KBM-7 (cell line): ENCODE measurements at places on chromosomes 4 and X.

DNA sequence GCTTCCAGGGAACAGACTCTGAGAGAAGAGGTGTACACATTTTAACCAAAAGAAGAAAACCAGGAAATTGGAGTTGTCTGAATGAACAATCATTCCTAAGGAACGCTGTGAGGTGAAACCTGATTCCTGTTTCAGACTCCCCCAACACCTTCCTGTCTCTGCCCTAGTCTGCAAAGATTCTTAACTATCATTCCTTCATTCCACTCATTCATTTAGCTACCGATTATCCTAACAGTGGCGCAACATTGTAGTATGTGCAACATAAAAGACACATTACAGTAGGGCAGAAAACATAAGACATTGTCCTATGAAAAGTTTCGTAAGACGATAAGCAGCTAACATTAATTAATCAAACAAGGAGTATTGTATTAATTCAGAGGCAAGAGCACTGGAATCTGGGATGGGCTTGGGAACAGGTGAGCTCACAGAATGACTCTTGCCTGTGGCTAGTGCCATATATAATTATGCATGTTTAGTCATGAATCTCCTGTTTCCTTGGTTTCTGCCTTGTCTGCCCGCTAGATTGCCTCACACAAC, 23.8 kb upstream of the ADH7 start:
- DNase-seq, result no peak

GRCh38 chr4:122542411-122543236, 78.2 kb downstream of the IL21 start:
- DNase-seq, result no peak

- DNase-seq, result no peak
These were observed 144.8 kb downstream of the BCOR start for GRCh38 chrX:39952989-39953388.

DNA sequence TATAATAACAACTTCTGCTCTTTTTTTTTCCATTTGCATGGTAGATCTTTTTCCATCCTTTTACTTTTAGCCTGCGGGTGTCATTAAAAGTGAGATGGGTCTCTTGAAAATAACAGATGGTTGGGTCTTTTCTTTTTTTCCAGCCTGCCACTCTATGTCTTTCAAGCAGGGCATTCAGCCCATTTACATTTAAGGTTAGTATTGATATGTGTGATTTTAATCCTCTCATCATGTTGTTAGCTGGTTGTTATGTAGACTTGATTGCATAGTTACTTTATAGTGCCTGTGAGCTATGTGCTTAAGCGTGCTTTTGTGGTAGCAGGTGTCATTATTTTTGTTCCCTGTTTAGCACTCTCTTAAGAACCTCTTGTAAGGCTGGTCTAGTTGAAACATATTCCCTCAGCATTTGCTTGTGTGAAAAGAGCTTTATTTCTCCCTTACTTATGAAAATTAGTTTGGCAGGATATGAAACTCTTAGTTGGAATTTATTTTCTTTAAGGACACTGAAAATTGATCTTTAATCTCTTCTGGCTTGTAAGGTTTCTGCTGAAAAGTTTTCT, 326.1 kb downstream of the SH3BGRL start:
- DNase-seq, result no peak
